Stimulated activated effector memory CD8-positive, alpha-beta T cell treated with anti-CD3 and anti-CD28 coated beads, Interleukin-12 subunit alpha, Interleukin-12 subunit beta, amount 100 ng/mL, for 72 hours (primary cell): ENCODE measurements at places on chromosomes 5 and 9.

DNA sequence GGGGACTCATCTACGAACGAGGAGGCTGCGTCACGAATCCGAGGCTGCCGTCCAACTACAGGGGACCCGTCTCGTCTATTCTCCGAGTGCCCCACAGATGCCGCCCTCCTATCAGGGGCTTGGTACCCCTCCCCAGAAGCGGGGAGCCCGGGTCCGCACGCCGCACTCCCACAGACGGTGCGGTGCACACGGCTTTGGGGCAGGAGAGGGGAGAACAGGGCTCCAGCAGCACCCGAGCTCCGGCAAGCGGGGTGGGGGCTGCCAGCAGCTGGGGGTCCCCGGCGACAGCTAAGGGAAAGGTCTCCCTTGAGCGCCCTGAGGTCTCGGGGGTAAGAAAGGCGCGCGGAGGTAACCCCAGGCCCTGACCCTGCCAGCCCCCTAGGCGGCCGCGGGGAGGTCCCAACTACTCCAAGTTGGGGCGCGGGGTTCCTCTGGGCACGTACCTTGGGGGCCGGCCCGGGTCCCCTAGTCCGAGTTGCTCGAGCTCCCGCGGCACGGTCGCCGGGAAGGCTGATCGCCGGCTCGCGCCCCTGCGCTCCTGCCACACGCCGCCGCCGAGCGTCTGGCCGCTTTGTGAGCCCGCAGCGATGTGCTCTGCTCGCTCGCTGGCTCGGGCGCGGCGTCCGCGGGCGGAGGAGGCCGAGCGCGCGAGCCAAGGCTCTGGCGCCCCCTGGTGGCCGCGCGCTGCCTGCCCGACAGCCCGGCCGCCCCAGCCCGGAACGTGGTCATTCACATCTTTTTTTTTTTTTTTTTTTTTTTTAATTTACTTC, at the start of gene SPOCK1:
TSS of gene SPOCK1 (minus strand) at position 591 of the 770 bp plus-strand sequence.
- DNase-seq, result peak; percentile 49

DNA sequence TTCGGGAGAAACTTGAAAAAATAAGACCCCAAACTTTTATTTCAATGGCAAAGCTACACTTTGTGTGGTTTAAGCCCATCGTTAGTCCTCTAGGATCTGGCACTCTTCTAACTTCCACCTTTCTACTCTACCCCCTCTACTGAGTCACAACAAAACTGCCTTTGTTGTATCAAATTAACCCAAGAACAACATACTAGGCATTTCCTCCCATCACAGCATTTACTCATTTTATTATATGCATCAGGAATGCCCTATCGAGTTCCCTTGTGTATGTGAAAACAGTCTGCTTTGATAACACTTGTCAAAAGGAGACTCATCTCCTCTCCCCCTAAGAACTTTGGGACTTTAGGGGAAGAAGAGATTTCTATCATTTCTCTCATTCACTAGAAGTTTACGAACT, 158.9 kb upstream of the FREM1 start:
- DNase-seq, result no peak

DNA sequence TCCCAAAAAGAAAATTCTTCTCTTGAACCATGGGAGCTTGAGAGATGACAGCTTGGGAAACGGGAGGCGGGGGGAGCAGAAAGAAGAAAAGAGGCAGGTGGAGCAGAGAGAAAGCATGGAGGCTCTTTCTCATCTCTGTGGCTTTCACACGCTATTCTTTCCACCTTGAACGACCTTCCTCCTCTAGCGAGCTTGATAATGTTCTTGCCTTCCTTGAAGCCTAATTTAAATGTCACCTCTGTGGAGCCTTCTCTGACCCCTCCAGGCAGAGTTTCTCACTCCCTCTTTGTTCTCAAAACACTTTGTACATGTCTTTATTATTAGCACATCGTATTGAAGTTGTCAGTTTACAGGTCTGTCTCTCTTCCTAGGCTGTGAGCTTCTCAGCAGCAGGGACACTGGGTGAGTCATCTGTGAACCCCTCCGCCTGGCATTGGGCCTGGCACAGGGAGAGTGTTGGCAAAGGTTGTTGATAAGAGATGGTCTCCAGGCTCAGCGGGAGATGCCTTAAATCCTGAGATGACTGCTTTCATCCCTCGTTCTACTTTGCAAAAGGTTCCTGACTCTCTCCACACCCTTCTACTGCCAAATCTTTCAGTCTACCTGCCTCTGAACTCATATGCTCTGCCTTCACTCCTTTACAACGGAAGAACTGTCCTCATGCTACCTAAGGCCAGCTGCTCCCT, 14.1 kb upstream of the STRBP start:
- no peak for DNase-seq

DNA sequence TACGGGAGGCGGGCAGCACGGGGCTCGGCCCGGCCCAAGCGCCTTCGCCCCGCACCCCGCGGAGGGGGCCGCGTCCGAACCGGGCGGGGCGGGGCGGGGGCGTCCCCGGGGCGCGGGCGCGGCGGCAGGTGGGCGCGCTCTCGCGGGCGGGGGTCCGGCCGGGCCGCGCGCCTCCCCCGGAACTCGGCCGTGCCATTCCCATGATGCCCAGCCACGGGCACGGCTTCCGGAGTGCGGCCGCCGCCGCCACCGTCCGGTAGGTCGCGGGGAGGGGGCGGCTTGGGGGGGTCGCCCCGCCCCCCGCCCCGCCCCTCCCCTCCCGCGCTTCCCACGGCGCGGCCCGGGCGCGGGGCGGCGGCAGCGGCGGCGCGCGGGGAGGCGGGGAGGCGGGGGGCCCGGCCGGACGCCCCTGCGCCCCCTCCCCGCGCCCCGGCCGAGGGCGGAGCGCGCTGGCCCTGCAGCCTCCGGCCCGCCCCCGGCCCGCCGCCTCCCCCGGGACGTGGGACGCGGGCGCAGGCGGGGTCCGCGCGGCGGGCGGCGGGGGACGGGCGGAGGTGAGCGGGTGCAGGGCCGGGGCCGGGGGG, at the start of gene PPP1R26:
TSS of gene PPP1R26 (plus strand) at position 314 of the 584 bp plus-strand sequence. CDS start 4,729 bp downstream, outside the sequence.
- DNase-seq, result no peak

- DNase-seq, result no peak
Observed at GRCh38 chr9:16449076-16449730, 421.3 kb downstream of the BNC2 start.

DNA sequence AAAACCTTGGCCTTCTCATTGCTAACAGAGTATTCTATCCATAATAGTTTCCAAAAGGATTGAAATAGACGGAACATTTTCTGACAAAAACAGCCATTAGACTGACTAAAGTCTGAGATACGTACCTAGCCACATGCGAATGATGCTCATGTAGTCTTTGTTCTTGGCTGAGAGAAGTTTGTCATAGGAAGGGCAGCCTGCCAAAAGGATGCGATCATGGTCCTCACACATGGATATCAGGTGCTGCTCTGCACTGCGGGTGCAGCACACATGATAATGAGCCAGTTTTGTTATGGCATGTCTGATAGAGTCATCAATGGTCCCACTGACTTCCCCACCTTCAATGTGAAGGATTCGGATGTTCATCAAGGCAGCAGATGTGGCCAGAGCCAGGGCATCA, 12.3 kb downstream of the GNE start:
- DNase-seq, result no peak

DNA sequence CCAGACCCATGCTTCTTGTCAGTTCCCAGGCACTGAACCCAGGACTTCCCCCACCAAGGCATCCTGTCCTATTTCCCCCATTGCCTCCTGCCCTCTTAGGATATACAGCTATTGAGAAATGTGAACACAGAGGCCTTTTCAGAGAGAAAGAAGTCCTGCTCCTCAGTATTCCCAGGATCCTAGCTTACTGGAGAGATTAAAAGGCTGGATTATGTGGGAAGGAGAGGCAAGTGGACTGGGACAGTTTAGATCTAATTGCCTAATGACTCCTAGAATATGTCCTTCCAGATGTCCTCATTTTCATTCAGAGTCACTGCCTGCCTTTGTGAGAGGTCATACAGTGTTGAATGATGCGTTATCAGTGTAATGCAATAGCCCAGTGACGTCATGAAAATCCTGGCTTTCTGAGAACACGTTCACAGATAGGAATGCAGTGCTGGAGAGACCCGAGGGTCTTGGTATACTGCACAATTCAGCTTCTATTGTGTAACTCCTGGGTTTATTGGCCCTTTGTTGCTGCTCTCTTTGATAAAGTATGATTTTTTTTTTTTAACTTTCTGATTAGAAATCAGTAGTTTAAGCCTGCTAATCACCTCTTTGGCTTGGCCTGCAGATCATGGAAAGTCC, 26.2 kb downstream of the WWC1 start:
- DNase-seq, result no peak

- no peak for DNase-seq
Observed at GRCh38 chr5:76487821-76488220, 84.7 kb downstream of the IQGAP2 start.

GRCh38 chr5:57499262-57500050, 16.8 kb upstream of the ACTBL2 start:
- DNase-seq, result no peak

- DNase-seq, result no peak
Observed at GRCh38 chr5:1279443-1280151, 15.3 kb downstream of the TERT start.

- DNase-seq, result peak; percentile 72
Observed at GRCh38 chr9:114504341-114505186, 709 bp downstream of the WHRN start.

- DNase-seq, result no peak
Observed at GRCh38 chr5:137565450-137565849, 66.3 kb upstream of the SPOCK1 start.
